ENCODE measurements at places on chromosomes 5 and 9.
A peak's percentile ranks its signal among the peaks of the same experiment; 100 is the strongest.

DNA sequence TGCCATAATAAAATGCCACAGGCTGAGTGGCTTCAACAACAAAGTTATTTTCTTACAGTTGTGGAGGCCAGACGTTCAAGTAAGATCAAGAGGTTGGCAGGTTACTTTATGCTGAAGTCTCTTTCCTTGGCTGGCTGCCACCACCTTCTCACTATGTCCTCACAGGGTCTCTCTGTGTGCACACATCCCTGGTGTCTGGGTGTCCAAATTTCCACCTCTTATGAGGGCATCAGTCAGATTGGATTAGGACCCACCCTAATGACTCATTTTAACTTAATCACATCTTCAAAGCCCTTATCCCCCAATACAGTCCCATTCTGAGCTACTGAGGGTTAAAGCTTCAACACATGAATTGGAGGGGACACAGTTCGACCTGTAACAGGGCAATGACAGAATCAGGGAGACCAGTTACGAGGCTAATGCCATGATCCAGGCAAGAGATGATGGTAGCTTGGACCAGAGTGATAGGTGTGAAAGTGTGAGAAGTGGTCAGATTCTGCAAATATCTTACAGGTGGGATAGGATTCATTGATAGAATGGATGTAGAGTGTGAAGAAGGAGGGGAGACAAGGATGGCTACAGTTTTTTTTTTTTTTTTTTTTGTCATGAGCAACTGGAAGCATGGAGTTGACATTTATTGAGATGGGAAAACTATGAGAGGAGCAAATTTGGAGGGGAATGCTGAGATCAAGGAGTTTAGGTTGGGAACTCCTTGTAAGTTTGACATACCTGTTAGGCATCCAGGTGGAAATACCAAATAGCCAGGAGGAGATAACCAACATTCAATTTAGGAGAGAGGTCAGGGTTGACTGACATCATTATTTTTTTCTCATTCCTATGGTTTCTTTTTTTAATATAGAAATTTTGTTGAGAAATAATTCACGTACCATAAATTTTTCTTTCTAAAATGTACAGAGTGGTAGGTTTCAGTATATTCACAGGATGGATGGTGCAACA is 39.6 kb upstream of the FGF1 start:
- DNase-seq: no peak

DNA sequence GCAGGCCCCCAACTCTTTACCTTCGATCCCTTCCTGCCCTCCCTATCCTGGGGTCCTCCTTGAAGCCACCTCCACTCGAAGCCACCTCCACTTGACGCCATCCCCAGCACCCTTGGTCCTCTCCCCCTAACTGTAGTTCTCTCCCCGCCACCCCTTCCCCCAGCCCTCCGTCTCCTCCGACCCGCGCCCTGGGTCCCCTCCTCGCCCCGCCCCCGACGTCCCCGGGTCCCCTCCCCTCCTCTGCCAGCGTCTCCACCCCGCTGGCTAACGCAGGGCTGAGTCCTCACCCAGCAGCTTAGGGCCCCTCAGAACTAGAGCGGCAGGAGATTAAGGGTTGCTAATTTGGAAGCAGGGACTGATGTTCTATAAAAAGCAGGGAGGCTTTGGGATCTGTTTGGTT is 30.6 kb upstream of the ANKRD33B start:
- no peak for DNase-seq

DNA sequence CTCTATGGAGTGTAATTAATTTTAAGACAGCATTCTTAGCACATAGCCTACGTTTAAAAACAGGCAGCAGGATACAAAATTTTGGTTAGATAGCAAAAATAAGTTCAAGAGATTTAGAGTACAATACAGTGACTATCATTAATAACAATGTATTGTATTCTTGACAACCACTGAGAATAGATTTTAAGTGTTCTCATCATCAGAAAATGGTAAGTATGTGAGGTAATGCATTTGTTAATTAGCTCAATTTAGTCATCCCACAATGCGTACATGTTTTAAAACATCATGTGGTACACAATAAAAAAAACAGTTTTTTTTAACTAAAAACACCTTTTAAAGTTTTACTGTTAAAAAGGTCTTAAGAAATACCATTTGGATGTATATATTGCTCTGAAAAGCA is 94.2 kb downstream of the MUSK start:
- no peak for DNase-seq

DNA sequence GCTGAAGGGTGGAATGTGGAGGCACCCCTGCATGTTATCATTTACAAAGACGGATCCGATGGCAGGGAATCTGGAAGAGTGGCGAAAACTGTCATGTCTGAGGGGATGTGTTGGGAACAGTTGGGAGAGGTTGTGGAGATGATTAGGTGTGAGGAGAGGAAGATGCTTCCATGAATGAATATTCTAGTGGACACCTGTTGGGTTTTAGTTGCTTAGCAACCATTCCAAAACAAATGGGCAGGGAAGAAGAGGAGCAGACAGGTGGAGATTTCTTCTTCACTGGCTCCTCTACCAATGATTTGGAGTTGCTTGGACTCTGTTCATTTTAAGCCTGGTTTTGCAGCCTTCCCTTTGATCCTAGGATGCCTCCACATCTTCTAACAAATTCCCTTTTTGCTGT is 465.3 kb upstream of the CLINT1 start:
- DNase-seq: no peak

DNA sequence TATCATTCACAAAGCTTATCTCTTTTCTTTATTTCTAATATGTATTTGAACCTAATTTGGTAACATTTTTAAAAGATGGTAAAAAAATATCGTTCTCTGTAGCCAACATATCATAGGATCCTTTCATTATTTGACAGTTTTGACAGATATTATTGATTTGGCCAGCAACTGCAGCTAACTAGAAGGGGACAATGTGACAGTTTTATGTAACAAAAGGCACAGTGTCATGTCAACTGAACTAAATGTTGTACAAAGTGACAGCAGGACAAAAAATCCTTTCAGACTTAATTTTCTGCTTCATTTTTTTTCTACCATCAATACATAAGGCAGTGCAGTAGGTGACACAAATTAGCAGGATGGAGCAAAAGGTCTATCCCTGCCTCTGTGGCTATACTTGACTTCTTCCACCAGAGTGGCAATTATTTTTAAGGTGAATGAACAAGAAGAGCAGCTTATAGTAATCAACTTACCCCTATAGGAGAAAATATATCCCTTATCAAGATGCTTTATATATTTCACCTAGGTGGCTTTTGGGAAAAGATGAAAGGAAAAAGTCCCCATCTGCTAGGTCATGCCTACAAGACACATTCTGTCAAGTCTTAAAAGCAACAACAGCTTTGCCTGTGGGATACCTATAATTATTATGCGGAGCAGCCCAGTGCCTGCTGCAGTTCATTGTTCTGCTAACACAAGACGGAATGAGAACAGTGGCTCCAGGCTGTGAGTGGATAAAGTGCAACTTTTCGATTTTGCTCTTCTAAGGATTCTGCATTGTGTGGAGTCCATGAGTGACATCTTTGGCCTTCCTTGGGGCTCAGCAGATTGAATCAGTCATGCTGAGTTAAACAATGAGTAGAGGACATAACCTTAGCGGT is 694.9 kb downstream of the ISL1 start:
- no peak for DNase-seq

DNA sequence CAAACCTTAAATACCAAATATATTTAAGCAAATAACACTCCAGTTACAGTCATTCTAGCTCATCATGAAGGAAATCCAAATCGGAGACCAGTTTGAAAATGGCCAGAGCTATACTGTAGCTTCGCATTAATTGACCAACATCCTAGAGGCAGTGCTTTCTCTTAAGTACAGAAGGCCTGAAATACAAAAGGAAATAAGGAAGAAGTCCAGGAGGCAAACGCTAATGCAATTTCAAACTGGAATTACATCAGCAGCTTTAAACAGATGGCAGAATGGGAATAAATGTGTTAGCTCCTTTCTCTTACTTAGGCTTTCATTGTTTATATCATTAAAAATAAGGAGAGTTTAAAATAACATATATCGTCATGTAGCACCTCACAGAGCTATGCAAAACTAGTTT is 197.0 kb downstream of the SEC61B start:
- no peak for DNase-seq

GRCh38 chr5:149939546-149939945 is 5.0 kb downstream of the PDE6A start:
- DNase-seq: peak; percentile 29

GRCh38 chr9:94286116-94286515 is 27.0 kb downstream of the ZNF169 start:
- no peak for DNase-seq

- DNase-seq: no peak
These were observed at the start of gene LOX for GRCh38 chr5:122078116-122079110. TSS of gene LOX (minus strand) at chr5:122078259. CDS start at chr5:122077985, 274 bp downstream.

DNA sequence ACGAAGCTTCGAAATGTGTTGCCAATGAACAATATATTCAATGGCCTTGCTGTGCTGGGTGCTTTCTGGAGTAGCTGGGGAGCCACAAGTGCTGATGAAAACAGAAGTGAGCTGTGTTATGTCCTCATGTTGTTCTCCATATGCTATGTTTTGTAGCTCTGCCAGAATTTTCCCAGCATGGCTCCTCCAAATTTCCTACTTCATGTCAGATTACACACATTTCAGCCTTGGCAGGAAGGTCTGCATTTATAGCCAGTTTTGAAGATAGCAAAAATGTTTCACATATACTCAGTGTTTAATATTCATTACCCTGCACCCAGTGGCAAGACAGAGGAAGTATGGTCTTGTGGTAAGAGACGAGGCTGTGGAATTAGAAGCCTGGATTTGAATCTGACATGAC is 22.6 kb upstream of the NMUR2 start:
- no peak for DNase-seq

- DNase-seq: no peak
These were observed 20.6 kb downstream of the SHB start for GRCh38 chr9:38048316-38048969.

DNA sequence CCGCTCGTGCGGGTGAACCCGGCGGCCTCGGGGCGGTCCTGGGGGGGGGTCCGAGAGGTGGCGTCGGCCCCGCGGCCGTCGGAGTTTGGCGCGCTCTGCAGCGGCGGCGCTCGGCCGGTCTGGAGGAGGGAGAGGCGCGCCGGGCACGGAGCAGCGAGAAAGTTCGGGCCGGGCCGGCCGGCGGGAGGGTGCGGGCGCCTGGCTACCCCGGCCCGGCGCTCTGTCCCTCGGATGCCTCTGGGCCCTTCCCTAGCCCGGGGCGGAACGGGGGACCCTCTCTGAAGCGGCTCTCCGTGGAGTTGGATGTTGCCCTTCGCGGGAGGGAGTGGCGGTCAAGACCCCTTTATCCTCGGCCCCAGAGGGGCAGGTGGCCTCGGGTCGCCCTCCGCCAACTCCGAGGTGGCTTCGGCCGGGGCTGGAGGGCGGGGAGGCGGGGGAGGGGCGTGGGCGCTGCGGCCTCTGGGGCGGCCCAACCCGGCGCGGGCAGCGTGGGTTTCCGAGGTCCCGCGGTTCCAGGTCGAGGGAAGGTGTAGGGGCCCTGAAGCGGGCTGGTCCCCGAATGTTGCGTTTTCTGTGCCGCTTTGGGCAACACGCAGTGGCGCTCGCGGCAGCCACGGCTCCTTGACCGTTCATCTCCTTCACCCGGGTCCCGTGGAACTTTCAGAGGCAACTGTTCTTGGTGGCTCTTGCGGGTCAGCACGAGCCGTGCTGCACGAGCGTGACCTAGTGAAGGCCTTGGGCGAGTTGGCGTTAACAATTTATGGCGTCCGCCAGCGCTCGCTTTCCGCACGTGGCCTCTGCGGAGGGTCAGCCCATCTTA is 290.5 kb downstream of the DOCK8 start:
- DNase-seq: no peak

DNA sequence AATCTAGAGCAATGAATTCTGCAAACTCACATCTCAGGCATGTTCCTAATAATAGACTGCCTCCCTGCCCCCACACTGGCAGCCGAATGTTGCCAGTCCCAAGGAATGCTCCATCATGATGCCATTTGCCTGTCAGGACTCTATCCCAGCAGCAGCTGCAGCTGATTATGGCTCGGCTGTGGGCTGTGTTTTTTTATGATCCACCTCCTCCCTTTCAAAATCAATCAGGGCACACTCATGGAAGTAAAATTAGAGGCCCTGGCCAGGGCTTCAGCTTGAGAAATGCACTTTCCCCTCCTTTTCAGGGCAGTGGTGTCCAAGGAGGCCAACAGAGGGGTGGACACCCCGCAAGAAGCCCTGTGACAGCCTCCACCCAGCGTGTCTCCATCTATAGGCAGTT is 176.7 kb upstream of the S1PR3 start:
- DNase-seq: no peak

DNA sequence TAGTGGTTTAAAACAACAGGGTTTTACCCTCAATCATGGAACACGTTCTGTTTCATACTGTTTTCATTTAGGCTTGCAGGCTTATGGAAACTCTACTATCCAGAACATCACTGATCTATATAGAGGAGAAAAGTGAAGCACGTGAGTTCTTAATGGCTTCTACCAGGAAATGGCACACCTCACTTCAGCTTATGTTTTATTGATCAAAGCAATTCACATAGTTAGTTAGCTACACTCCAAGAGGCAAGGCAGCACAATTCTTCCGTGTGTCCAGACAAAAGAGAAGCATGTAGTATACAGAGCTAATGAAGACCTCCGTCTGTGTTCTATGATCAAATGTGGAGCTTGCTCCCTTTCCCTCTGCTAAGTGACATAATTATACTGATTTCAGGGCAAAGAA is 353.3 kb upstream of the CD180 start:
- no peak for DNase-seq

GRCh38 chr9:125764198-125764597 is 17.0 kb downstream of the PBX3 start:
- DNase-seq: no peak

DNA sequence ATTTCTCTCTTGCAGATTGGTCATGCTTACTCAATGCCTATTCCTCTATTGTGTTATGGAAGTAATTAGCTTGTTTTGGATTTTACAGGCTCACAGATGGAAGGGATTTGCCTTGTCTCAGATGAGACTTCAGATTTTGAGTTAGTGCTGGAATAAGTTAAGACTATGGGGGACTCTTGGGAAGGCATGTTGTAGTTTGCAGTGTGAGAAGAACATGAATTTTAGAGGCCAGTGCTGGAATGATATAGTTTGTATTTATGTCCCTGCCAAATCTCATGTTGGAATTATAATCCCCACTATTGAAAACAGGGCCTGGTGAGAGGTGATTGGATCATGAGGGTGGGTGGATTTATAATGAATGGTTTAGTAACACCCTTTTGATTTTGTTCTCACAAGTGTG is 6.1 kb upstream of the TUSC1 start:
- no peak for DNase-seq

- no peak for DNase-seq
These were observed 33.3 kb downstream of the FBXL7 start for GRCh38 chr5:15533129-15533893.

- no peak for DNase-seq
These were observed 3.4 kb downstream of the TLR4 start for GRCh38 chr9:117707561-117707960.

GRCh38 chr9:136568288-136569081 is 22.6 kb upstream of the NOTCH1 start:
- no peak for DNase-seq

GRCh38 chr5:17230191-17230590 is 12.8 kb downstream of the BASP1 start:
- DNase-seq: no peak
